ENCODE measurements at places on chromosomes 4 and X.

DNA sequence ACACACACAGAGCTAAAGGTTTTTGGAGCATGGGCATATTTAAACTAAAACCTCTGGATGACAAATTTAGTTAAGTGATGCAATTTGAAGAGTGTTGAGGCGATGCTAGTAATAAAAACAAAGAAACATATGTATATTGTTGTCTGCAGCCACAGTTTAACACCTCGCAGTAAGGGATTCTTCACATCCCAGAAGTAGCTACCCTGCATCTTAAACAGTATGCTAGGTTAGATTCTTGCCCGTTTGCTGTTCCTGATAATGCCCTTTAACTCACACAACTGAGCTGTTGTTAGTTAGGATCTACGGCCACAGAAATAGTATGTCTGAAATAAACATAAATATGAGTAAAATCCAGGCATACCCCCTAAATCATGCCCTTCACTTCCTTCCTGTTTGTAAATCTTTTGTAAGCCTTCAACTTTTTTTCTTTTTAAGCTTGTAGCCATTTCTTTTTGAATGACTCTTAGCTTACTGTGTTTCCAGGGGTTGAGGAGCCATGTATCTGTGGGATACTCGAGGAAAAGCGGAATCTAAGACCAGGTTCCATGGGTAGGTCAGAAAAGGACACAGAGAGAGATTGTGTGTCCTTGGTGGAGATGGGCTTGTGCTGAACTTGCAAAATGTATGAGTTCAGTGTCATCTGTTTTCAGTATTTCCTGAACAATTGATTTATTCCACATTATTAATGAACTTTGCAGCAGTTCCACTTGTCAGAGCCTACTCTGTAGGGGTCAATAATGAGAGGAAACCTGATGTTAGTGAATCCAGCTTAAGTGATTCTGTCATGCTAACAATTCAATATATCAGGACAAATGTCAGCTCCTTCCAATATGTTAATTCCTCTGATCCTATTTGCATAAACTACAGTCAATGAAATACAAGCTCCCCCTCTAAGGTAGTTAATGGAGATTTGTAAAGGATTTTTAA is 349.6 kb downstream of the GPAT3 start:
- no peak for DNase-seq

DNA sequence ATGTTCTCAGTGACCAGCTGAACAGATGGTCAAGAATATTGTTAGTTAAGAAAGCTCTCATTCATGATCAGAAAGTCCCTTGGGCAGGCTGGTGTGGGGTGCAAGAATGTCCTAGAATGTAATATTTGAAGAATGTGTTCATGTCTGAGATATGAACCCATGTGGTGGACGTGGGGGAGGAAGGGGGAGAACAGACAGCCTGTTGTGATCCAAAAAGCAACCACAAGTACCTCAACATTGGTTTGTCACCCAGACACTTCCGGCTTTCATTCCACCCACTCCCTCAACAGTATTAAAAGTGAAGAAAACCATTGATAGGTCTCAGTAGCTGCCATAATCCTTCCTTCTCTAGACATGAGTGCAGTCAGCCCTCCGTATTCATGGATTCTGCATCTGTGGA is 82.2 kb downstream of the MAML3 start:
- DNase-seq, result no peak

- DNase-seq, result no peak
These were observed 29.5 kb downstream of the ABLIM2 start for GRCh38 chr4:8129136-8129535.

DNA sequence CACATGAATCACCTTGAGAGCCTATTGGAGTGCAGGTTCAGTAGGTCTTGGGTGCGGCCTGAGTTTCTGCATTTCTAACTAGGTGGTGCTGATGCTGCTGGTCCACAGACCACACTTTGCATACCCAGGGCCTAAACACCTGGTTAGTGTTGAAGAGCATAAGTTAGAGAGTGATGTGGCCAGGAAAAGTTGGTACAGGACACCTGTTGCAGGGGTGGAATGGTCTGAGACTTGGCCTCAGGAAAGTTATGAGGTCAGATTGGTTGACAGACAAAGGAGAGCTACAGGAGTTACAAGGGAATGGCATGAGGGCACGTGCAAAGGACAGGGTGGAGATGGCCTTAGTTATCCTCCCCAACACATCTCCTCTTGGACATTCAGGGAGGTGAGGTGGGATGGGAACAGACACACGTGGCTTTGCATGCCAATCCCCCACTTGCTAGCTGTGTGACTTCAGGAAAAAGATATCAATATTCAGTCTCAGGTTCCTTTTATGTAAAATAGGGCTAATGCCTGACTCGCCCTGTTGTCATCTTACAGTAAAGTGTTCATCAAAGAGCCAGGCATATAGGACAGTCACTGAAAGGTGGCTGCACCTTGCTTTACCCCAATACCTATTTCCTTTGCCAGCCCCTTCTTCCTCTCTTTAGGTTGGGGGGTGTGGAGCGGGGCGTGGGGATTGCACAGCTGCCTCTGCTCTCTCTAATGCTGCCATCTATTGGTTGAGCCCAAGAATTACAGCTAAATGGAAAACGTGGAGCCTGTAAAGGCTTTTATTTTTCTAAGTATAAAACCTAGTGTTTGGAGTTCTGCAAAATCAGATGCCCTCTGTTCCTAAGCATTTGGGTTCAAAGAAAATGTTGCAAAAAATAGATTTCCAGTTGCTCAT is 47.5 kb downstream of the ATG4A start:
- no peak for DNase-seq

- no peak for DNase-seq
These were observed 703.5 kb downstream of the FAT4 start for GRCh38 chr4:126018274-126018673.

- DNase-seq, result no peak
These were observed 57.6 kb upstream of the RAP1GDS1 start for GRCh38 chr4:98203332-98204235.

DNA sequence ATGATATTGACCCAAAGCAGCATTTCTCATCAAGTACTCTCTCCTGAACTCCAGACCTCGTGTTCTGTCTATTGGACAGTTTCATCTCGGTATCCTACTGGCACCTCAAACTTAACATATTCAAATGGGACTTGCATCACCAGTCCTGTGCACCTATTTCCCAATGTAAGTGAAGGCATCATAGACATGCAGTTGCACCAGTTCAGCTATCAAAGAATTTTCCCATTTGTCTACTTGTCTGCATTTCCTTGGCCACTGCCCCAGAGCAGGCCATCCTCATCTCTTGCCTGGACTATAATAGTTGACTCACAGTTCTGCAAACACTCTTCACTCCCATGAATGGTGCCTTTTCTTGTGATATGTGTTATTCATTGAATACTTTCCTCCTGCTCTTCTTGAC is 11.3 kb upstream of the LIMCH1 start:
- DNase-seq, result no peak

- no peak for DNase-seq
These were observed 20.1 kb upstream of the ZNF41 start for GRCh38 chrX:47503151-47503550.

All from NCI-H187 treated with DMSO at 0.1 percent for 48 hours (cell line).